ENCODE measurements at places on chromosomes 1 and 21.

GRCh38 chr21:25513810-25514209 lies 93.5 kb downstream of the MRPL39 start:
- DNase-seq = no peak

- no peak for DNase-seq
Observed at GRCh38 chr1:11498956-11499594, 20.1 kb downstream of the DISP3 start.

DNA sequence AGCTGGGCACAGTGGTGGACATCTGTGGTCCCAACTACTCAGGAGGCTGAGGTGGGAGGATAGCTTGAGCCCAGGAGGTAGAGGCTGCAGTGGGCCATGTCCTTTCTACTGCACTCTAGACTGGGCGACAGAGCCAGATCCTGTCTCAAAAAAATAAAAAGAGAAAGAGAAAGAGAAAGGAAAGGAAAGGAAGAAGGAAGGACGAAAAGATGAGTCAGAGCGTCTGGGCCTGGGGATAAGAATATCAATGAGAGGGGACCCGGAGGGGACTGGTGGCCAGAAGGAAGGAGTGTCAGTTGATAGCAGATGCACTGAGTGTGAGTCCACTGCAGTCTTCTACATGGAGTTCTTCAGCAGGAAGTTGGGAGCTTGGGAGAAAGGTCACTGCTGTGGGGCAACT lies 75.6 kb downstream of the SYT6 start:
- no peak for DNase-seq

GRCh38 chr1:246658567-246658966 lies 65.6 kb upstream of the SCCPDH start:
- DNase-seq = no peak

DNA sequence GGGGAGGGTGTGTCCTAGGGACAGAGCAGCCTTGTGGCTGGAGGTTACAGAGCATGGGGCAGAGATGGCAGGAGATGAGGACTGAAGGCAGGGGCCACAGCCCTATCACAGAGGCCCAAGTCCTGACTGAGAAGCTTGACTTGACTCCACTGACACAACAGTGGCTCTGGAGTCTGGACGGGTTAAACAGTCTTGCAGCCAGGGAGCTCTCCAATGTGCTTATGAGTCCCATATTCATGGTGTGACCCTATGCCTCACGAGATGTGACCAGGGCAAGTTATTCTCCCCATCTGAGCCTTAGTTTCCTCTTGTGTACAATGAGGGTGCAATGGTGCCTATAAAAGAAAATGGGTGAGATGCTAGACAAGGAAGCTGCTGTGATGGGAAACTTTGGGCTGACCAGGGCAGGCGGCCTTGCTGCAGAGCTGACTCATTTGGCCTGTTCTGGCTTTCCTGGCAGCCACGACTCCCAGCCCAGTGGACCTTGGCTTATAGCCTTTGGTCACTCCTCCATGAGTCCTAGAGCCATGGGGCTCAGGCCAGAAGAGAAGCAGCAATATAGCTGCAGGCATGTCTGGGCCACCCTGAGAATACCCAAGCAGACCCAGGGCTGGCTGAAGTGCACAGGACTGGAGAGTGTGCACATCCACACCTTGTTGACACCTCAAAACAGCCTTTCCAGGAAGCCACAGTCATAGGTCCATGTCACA lies 2.8 kb upstream of the TTC22 start:
- no peak for DNase-seq

GRCh38 chr1:75275631-75276030 lies 141.4 kb downstream of the LHX8 start:
- DNase-seq = no peak

DNA sequence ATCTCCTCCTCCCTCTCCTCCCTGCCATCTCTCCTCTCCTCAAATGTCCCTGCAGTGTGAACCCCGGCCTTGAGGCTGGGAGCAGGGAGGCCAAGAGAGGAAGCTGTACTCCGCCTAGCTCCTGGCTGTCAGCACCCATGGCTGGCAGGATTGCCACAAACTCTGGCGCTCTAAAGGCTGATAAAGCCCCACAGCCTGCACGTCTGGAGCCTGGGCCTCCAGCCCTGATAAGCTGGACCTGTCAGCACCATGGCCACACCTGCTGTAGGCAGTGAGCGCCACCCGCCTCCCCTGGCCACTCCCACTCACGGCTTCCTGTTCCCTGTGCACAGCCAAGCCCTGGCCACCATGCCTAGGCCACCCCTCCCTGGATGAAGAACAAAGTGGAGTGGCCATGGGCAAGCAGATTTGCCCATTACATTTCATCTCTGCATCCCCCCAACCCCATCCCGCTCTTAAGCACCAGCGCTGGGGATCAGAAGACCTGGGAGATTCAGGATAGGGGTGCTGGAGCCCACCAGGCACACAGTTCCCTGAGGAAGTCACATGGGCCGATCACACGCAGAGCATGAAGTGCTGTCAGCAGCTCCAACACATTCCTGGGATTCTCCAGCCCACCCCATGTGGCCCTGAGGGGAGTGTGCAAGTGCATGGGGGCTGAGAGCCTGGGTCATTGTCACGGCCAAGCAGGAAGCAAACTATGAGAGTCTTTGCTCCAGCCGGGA lies 24.2 kb upstream of the NPPB start:
- no peak for DNase-seq

DNA sequence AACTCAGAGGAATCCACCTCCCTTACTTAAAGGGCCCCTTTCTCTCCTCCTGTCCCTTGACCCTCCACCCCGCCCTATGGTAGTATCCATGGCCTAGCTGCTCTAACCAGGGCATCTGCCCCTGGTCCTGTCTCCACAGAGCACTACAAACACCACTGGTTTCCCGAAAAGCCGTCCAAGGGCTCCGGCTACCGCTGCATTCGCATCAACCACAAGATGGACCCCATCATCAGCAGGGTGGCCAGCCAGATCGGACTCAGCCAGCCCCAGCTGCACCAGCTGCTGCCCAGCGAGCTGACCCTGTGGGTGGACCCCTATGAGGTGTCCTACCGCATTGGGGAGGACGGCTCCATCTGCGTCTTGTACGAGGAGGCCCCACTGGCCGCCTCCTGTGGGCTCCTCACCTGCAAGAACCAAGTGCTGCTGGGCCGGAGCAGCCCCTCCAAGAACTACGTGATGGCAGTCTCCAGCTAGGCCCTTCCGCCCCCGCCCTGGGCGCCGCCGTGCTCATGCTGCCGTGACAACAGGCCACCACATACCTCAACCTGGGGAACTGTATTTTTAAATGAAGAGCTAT lies 1.7 kb downstream of the BTG2 start:
- DNase-seq = no peak

GRCh38 chr1:42742617-42743316 lies 2.7 kb upstream of the CLDN19 start:
- DNase-seq = no peak

DNA sequence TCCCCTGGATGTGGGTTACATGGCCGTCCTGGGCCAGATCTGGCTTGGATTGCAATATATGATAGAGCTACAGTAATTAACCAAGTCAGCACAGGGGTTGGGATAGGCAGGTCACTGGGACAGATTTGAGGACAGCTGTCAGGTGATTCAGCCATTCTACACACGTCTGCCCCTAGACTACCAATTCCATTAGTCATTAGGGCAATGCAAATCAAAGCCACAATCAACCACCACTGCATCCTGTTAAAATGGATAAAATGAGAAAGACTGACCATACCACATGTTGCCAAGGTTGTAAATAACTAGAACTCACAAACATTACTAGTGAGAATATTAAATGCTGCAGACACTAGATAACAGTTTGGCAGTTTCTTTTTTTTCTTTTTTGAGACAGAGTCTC lies 16.0 kb downstream of the C21orf58 start:
- DNase-seq = no peak

DNA sequence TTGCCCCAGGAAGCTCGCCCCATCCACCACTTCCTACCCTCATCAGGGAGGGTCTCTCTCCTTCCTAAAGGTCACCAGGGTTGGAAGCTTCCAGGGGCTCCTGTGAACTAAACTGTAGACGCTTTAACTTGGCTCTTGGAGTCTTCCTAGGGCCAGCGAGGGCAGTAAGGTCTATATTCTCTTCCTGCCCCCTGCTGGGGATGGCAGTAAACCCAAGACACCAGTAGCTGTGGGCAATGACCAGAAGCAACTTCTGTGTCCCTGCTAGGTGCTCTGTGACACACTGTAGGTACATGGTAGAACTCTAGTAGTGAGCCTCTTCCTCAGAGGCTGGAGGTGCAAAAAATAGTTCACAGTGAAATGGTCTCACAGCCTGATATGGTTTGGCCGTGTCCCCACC lies 30.0 kb downstream of the KCND3 start:
- DNase-seq = no peak

- no peak for DNase-seq
Observed at GRCh38 chr1:107594536-107594935, 370.4 kb downstream of the VAV3 start.

DNA sequence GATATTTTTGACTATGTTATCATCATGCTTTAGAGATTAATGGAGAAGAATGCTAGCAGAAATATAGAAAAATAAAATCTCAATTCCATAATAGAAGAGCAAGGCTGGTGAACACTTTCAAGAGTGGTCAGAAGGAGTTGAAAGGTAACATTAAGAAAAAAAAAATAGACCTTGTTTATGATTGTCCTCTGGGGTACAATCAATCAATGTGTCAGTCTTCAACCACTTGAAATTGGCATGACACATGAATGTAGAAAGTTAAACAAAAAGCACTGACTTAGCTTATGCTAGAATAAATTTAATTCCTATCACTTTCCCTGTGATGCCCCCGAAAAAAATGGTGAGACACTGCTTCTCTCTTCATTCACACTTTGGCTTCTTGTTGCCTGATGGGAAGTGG lies 750.3 kb upstream of the ADGRL2 start:
- no peak for DNase-seq

- DNase-seq = no peak
Observed at GRCh38 chr1:229024528-229025130, 246.3 kb upstream of the RAB4A start.

DNA sequence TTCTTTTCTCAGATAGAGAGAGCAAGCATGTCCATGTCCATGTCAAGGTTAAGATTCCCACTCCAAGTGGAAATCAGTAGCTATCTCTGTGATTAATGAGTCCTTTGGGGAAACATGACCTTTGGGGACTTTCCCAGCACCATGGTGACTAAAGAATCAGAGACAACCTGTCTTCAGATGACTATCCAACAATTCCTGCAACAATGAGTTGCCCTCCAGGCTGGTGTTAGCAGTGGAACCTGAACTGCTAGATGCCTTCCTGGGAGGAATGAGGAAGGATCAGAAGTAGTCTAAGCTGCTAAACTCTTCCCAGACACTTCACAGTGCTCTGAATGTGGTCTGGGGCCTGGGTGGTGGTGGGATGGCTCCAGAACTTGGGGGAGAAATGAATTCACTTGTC lies 6.5 kb downstream of the S100A9 start:
- DNase-seq = no peak

- DNase-seq = no peak
Observed at GRCh38 chr1:220732137-220732536, 16.0 kb upstream of the MTARC2 start.

DNA sequence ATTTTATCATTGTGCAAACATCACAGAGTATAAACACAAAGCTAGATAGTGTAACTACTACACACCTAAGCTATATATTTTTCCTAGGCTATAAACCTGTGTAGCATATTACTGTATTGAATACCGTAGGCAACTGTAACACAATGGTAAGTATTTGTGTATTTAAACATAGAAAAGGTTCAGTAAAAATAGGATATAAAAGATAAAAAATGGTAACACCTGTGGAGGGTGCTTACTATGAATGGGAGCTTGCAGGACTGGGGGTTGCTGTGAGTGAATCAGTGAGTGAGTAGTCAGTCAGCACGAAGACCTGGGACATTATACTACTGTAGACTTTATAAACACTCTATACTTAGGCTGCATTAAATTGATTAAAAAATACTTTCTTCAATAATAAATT lies 4.1 kb downstream of the DTL start:
- no peak for DNase-seq

GRCh38 chr1:197103300-197103699 lies 36.2 kb upstream of the F13B start:
- DNase-seq = no peak

DNA sequence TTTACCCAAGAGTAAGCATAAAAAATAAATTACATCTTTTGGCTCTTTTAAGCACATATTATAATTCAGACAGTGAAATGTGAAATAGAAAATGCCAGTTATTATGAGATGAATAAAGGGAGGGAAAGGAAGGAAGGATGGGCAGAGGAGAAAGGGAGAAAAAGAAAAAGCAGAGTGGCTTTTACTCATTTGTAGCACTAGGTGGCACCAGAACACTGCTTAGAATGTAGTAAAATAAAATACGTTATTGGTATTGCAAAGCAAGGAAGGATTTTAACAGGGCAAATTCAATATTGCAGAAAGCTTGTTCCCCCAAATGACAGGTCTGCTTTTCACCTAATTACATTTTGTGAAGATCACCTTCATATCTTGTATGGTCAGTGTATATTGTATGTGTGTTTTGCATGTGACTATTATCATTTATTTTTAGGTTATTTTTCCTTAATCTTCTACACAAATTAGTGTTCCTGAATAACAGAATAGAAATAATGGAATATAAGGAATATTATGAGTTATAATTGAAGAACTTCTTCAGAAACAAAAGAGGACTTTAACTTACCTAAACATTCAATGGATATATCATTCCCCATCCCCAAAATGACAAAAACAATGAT lies 9.1 kb upstream of the PCNX2 start:
- DNase-seq = no peak

GRCh38 chr1:215226757-215227156 lies 144.2 kb downstream of the KCNK2 start:
- DNase-seq = no peak

All from stimulated activated CD8-positive, alpha-beta memory T cell treated with anti-CD3 and anti-CD28 coated beads, Interleukin-2, amount 100 ng/mL, for 1 hour (primary cell).